Esophagus squamous epithelium (tissue), 5 donors: ENCODE measurements at places on chromosomes 6 and 20.

DNA sequence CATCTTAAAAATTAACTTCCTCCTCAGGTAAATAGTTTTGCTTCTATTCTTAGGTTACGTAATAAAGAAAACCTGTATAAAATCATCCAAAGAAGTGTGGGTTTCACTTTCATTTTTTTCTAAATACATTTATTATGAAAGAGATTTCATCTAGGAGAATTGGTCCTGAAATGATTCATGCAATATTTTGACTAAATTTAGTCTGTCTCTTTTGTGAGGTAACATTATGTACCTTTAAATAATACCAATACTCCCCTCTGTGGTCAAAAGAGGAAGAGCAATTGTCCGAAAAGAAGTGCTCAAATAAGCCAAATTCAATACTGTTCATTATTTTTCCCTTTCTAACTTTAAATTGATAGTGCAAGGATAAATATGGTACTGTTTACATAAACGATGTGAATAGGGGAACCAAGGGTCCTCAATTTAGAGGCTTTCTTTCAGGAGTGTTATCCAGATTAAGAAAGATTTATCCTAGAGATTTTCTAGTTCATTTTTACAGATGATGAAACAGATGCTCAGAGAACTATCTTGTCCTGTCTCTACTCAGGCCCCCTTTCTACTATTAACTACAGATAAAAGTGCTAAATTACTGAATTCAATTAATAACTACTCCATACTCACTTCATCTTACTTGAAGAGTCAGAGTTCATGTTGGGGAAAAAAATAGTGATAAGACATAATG lies 26.2 kb downstream of the CYP39A1 start:
- DNase-seq, result no peak

DNA sequence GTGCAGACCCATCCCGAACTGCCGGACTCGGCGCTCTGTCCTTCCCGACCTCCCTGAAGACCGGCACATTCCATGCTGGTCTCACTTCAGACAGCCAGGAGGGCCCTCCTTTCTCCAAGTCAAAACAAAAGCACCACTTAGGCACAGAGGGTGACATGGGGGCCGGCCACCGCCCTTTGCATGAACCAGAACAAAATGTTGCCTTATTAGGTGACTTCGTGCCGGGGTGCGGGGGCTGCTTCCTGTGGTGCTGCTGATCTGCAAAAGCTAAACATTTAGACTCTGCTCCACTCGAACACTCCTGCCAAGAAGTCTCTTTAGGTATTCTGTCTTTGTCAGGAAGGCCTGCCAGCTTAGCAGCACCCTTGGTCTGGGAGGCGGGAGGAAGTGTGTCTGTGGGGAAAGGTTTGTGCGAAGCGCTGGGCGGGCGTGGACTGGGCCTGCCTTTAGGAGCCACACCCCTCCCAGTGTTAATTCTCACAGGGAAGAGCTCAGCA lies 133.8 kb downstream of the SMOC2 start:
- DNase-seq, result no peak

DNA sequence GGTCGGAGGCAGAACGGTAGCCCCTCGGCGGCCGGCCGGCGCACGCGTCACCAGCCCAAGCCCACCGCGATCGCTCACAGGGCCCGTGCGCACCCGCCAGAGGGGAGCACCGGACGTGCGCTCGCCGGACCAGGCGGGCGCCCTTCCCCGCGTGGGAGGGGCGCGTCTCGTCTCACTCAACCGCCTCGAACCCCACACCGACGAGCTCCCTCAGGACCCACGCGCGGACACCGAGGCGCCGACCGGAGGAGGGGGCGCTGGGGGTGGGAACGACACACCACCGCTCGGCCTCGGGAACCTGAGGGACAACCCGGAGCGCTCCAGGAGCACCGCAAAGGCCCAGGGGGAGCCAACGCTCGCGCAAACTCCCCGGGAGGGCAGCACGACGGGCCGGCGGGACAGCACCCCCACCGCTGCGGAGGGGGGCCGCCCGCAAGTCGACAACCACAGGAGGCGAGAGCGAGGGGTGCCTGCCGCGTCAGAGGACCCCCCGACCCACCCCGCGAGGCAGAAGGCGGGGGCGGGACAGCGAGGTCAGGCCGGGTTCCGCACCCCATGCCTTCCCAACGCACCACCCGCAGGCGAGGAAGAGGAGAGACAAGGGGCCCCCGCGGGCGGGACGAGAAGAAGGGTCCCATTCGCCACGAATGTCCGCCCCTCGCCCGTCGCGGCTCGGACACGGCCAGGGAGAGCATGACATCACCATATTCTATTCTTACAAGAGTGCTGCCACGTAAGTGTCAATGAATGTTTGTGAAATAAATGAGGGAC lies 512.7 kb upstream of the ZNF337 start:
- DNase-seq, result no peak

GRCh38 chr6:72950114-72950860 lies 275.0 kb downstream of the KHDC1L start:
- no peak for DNase-seq

DNA sequence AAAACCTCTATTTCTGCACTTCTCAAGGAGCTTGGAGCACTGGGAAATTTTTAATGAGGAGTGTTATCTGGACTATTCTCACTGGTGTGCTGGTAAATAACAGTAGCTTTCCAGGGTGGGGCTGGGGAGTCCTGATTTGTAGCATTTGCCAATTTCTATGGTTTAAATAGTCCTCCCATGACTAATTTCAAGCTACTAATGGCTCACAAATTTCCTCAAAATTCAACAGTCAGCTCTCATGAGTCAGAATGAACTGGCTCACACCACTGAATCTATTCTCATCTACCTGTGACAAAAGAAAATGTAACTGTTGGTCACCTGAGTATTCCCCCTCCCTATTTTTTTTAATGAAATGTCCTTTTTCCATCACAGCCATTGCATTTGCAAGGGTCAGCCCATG lies 449.6 kb downstream of the KIF16B start:
- no peak for DNase-seq

GRCh38 chr20:53570446-53571276 lies 23.0 kb downstream of the ZNF217 start:
- DNase-seq, result no peak

- no peak for DNase-seq
These were observed 868 bp downstream of the NCOA3 start for GRCh38 chr20:47502271-47503239.

DNA sequence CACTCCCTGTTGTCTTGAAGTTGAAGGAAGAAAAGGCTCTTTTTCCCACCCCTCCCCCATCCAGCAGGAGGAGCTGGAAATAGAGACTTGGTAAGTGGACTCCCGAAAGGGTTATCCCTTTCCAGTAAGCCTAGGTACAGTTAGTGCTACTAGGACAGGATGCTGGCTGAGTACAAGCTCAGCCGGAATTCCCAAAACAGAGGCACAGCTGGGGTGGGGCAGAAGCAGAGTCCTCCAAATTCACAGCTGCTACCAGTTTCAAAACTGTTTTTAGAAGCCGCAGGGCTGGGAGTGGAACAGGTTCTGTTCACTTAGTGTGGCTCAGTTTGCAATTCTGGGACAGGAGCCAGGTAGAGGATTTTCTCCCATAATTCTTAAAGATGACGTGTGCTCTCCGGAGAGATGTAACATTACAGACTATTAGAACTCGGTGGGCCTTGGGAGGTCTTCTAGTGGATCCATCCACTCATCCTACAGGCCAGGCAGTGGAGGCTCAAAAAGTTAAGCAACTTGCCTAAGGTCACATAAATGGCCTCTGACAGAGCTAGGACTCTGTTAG lies 19.0 kb upstream of the UTRN start:
- DNase-seq, result peak; percentile 3

GRCh38 chr6:85344996-85345395 lies 104.9 kb upstream of the NT5E start:
- DNase-seq, result no peak

DNA sequence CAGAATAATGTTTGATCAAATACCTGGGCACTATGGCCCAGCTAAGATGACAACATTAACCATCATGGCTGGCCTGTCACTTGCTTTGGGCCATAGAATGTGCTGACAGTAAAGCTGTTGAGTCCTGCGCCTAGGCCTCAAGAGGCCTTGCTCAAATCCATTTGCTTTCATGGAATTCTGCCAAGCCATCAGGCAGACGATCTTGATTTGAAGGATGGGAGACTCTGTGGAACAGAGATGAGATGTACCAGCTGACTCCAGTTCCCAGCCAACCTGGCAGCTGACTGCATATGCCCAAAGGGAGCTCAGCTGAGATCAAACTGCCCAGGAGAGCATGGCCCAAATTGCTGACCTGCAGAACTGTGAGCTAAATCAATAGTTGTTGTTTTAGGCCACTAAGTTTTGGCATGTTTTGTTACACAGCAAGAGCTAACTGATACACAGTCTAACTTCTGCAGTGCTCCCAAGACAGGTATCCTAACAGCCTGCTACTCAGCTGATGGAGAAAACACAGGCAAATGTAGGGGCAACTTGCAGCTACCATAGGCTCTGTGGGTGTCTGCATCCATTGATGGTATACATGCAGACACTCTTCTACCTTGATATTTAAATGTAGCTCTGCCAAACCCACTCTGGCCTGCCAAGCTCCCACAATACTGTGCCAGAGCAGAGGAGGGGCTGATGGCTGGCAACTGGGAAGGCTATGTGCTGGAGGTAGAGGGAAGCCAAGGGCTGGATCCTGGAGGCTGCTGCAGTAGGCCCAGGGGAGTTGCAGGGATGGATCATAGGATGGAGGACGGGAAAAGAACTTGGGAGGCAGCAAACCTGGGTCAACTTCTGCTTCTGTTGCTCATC lies 55.2 kb upstream of the RNF24 start:
- DNase-seq, result no peak

DNA sequence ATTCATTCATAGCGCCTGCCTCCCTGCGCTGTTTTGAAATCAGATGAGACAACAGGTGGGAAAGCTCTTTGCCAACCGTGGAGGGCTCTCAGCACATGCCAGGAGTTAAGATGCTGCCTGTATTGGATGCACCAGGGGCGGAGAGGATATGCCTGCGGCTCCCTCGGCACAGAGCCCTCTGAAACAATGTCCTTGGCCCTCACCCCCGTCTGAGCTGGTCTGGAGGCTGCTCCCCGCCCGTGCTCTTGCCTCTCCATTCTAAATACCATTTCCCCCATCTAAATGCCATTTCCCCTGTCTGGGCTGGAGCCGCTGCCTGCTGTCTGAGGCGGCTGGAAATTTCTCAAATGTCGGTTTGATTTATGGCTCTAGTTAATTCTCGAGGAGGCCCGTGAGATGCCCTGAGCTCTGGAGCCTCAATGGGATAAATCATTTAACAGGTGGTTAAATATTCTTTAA lies 50.8 kb upstream of the MLN start:
- no peak for DNase-seq

GRCh38 chr20:21183722-21184121 lies 57.8 kb downstream of the KIZ start:
- DNase-seq, result no peak

- no peak for DNase-seq
These were observed 133.7 kb downstream of the TFAP2C start for GRCh38 chr20:56762829-56763228.

DNA sequence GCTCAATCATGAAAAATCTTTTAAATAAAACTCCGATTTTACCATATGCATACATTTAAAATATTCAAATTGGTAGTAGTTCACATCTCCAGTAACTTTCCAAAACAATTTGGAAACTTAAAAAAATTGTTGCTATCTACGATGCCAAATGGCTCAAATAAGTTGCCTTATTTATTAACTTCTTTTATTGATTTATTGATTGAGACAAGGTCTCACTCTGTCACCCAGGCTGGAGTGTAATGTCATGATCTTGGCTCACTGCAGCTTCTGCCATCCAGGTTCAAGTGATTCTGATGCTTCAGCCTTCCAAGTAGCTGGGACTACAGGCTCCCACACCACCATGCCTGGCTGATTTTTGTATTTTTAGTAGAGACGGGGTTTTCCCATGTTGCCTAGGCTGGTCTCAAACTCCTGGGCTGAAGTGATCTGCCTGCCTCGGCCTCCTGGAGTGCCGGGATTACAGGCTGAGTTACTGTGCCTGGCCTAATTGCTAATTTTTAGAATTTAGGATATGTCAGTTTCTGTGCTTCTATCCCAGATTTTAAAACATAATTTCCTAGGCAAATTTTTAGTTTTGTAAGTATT lies 12.9 kb downstream of the NKX2-4 start:
- no peak for DNase-seq

DNA sequence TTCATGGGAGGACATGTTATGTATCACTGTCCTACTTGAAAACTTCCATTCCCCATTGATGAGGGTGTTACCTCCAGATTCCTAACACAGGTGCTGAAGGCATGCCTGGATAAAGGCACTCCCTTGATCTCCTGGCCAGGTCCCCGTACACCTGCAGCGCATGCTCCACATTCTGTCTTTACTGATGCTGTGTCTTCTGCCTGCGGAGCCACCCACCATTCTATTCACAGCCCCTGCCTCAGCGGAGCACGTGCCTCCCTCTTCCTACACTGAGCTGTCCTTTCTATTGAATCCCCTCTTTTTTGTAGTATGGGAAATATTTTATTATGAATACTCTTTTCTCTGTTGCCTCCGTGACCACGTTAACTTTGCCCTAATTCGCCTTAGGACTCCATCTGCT lies 25.0 kb downstream of the PTPN1 start:
- DNase-seq, result no peak

DNA sequence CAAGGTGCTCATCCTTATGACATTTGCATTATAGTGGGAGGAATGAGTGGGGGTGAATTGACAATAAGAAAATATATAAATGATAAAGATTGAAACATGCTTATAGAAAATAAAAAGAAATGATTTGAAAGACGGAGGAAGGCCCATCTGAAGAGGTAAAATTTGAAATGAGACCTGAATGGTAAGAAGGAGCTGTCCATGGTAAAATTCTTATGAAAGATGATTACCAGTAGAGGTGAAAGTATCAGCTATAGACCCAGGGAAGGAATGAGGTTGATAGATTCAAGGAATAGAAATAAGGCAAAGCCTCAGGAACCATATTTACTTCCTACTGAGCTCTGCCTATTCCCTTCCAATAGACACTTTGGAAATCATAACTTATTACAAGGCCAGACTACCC lies 149.7 kb downstream of the HTR1B start:
- no peak for DNase-seq
